ENCODE measurements at places on chromosomes 6 and 20.

DNA sequence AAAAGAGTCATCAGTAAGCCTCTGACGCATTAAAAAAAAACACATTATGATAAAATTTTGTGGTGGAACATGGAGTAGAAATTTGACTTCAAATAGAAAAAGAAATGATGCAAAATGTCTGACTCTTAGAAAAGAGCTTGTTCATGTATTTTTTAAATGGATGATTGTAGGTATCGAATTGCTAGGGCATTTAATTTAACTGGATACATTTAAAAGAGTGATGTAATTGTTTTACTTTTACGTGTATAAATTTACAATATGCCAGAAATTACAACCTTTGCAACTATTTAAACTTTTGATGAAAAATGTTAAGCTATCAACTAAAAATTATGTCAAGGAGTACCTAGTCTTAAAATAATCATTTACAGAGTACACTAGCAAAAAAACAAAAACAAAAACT, 4.5 kb upstream of the SDC4 start:
- DNase-seq: no peak

DNA sequence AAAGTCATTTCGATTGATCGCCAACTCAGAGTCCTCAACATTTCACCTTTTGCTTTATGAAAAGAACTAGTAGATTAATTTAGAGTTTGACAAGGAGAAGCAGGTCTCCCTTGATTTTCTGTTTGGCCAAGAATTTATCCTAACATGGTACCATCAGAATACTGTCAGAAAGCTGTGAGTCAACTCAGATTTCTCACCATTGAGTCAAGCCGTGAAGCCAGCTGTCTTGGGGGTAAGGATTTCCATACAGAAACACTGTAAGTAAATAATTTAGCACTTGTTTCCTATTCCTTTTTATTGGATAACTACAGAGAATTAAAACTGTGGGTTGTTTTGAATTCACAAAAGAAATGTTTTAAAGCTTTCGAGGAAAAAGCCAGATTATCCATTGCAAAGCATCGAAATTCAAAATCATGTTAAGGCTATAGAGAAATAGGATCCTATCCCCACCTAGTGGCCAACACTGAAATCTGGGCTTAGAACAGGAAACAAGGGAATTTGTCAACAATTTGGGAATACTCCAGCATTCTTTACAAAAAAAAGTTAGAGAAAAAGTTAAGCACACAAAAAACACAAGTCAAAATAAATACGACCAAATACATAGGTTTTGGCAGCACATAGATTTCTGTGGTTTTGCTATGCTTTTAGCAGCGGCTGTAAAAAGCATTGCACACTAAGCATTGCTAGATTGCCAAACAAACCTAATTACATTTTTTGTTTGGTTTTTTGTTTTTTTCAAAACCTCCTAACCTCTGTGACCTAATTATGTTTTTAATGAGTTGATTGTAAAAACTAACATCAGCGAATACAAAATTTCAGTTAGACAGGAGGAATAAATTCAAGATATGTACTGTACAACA, 44.2 kb downstream of the COL11A2 start:
- no peak for DNase-seq

DNA sequence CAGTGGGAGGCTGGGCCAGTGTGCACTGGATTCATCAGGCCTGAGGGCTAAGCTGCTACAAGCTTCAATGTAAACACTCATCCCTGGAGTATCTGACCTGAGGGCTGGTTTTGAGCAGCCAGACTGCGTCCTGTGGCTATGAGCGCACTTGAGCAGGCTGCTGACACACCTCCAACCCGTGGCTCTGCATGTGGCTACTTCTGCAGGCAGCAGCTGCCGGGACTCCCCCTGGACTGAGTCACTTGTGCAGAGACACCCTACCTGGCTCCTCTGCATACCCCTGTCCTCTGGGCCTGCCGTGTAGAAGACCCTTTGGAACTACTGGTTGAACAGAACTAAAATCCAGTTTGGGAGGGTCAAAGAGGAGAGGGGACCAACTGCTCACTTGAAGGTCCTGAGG, 172.0 kb downstream of the SCP2D1 start:
- DNase-seq: no peak

GRCh38 chr20:57425150-57426013, 34.2 kb downstream of the RBM38 start:
- DNase-seq: no peak

- DNase-seq: no peak
Observed at GRCh38 chr6:135458051-135458450, 39.5 kb downstream of the AHI1 start.

DNA sequence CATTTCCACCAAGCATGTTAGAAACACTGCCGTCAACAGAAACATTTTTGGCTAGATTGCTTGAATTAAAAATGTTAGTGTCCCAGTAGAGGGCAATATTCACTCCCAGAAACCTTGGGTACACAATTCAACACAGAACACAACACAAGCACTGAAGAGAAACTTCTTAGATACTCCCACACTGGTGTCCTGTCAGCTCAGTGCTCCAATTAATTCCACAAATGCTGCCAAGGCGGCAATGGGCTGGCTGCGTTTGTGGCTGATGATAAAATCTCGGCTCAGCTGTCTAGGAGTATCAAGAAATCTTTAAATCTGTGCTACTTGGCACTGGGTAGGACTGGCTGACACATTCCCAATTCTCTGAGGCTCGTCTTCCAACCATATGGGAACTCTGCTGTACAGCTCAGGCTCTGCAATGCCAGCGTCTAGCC, 39.3 kb downstream of the BEND3 start:
- DNase-seq: no peak

DNA sequence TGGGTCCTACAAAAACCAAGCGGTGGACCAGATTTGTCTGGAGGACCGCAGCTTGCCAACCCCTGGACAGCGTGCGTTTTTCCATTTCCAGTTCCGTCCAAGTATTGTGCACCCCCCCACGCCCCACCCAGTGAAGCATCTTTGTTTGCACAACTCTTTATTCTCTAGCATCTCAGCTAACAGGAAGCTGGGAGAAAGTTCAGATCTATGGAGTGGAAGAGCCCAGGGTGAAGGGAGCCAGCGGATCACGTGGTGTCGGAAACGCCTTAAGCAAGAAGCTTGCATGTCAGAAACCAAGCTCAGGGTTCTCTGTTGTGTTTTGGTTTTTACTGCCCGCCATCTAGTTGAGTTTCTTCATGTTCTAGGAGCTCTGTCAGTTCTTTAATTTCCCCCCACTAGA, 29.9 kb downstream of the ARID1B start:
- no peak for DNase-seq

DNA sequence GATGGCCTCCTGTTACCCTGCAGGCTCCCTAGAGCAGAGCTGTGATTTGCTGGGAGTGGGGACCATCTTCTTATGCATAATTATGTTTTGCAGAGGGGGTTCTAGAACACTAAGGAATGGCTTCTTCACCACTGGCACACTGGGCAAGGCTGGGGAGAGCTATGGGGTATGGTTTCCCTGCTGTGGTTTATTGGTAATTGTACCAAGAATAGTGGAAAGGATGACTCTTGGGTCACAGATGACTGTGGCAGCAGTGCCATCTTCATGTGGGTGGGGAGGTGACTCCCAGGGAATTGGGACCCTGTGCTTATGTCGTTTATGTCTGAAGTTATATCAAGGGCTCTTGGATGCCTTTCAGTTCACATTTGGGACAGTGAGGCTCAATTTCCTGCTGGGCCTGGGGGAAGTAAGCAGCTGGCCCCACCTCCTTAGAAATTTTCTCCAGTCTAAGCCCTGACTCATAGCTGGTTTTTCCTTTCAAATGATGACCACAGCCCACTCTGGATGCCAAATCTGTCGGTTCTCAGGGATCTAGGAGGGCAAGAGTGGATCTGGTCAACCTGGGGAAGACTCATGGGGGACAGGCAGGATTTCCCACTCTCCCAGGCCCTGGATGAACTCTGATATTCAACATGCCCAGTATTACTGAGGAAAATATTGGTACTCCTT, 230.8 kb downstream of the LRFN2 start:
- DNase-seq: no peak

DNA sequence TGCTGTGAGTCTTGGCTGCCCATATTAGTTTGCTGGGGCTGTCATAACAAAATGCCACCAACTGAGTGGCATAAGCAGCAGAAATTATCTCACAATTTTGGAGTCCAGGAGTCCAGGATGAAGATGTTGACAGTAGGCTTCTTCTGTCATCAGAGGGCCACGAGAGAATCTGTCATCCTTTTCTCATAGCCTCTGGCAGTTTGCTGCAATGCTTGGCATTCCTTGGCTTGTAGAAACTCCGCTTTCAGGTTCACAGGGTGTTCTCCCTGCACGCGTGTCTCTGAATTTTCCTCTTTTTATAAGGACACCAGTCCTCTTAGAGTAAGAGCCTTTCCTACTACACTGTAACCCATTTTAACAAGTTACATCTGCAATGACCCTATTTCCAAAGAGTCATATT, 838.4 kb downstream of the TFAP2A start:
- no peak for DNase-seq

DNA sequence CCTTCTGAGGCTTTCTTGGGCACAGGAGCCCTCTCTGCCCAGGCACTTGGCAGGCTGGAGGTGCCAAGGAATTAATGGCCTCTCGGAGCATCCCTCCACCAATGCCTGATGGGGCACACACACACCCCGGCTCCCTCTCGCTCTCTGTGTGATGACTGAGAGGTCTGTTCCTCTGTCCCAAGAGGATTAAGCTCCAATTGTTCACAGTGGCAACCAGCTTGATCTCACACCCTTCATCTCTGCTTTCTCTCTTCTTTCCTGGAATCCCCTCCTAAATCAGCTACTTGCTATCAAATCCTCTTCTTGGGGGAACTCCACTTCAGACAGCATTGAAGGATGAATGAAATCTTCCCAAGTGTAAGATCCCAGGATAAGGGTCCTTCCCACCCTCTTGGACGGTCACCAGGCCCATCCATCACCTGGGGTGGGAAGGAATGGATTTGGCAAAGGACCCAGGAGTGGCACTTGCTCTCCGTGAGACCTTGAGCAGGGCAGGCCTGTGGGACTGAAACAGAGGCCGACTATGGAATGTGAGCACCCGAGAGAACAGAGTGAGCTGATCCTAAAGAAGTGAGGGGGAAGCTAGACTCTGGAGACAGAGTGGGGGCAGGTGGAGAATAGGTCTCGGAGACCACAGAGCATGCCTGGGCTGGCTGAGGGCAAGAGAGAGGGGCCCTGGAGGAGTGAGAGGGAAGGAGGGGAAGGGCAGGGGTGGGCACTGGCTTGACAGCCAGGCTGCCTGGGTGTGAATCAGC, 93.6 kb downstream of the GRM4 start:
- DNase-seq: no peak

DNA sequence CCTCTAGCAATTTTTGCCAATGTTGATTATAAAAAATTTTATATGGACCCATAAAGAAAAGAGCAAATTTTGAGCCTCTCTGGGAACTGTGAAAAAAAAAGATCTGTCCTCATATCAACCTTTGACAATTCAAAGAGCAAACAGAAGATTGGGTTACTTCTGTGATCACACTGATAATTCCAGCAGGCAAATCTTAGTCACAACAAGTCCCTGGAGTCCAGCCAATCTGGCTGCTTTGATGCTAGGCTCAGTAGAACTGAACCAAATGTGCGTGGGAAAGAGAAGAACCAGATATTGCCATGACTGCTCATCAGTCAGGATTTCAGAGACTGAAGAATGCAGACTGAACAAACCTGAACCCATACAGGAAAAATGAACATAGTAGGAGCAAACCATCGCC, 438.4 kb upstream of the FLRT3 start:
- DNase-seq: no peak

- DNase-seq: no peak
Observed at GRCh38 chr6:5302220-5302946, 41.1 kb downstream of the FARS2 start.

GRCh38 chr6:10659699-10660348, 34.6 kb downstream of the C6orf52 start:
- DNase-seq: no peak

DNA sequence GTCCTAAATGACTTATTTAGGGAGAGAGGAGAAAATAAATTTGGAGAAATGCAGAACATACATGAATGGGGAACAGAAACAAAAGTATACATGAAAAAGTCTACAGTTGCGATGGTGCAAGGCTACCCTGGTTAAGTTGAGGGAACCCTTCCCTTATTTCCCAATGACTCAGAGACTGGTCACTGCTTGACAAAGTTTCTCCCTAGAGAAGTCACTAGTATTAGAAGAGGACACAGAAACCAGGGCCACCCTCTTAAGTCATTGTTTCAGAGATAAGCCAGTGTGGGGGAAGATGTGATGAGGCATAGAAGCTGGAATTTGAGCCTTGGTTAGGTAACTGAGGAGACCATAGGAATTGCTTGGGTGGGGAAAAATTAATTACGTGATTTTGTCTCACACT, 24.4 kb upstream of the EDN1 start:
- DNase-seq: no peak

GRCh38 chr6:139647841-139648240, 273.4 kb upstream of the CITED2 start:
- DNase-seq: no peak

GRCh38 chr6:2733324-2733723, 17.4 kb downstream of the MYLK4 start:
- peak; percentile 92 for DNase-seq

- DNase-seq: no peak
Observed at GRCh38 chr6:11785774-11786579, 7.4 kb upstream of the ADTRP start.

All from GDM1 (cell line).